GOT3 (cell line): ENCODE measurements at places on chromosomes 4 and X.

GRCh38 chr4:90159193-90159592 lies 32.0 kb downstream of the CCSER1 start:
- DNase-seq = no peak

- no peak for DNase-seq
Measured at GRCh38 chr4:78682070-78682469, 94.1 kb upstream of the BMP2K start.

- no peak for DNase-seq
Measured at GRCh38 chr4:74608151-74608949, 163.4 kb downstream of the AREG start.

GRCh38 chr4:31807036-31807435 lies 1086.9 kb downstream of the PCDH7 start:
- DNase-seq = no peak

DNA sequence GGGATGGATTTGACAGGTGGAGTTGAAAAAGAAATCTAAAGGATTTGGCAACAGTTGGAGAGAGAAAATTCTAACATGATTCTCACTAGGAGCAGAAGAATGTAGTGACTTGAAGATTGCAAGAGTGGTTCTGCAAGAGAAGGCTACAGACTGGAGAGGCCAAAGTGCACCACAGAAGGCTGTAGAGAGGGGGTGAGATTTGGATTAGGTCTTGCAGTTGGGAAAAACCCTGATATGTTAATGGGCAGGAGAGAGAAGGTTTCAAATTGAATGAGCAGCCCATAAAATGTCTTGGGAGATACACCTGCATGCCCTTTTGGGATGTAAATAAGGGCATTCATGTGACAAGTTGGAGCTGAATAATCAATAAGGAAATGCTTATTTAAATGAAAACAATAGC lies 14.7 kb upstream of the VEGFD start:
- no peak for DNase-seq

- DNase-seq = no peak
Measured at GRCh38 chrX:147917700-147918695, 6.3 kb downstream of the FMR1 start.

- DNase-seq = no peak
Measured at GRCh38 chr4:57369446-57369845, 259.3 kb upstream of the IGFBP7 start.

DNA sequence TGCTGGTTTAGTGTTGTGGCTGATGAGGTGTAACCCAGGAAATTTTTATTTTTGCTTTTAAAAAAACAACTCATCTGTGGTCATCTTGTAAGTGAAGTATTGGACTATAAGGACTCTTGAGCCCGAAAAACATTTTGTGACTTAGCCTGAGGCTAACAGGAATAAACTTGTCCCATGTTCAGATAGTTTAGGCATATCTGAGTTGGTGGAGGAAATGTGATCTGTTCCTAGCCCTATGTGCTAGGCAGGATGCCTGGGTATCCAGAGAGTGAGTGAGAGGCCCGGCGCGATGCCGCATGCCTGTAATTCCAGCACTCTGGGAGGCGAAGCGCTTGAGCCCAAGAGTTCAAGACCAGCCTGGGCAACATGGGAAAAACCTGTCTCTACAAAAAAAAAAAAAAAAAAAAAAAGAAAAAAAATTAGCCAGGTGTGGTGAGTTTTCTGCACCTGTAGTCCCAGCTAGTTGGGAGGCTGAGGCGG lies 3.7 kb downstream of the SMS start:
- DNase-seq = no peak

- DNase-seq = no peak
Measured at GRCh38 chr4:76525751-76526150, 90.7 kb downstream of the SHROOM3 start.

DNA sequence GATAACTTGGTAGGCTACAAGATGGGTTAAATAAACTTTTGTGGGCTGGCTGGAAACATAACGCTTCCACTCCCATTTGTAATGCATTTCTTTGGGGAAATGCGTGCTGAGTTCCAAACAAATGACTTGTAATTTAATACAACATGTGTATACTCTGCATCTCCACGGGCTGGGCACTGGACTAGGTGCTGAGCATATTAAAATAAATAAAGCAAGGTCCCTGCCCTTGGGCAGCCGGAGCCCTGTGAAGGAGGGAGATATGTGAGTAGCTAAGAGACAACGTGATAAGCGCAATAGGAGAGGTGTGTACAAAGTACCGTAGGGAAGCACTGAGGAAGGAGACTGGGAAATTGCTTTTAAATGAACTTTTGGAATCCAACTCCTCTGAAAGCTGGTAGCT lies 147.2 kb upstream of the RBPJ start:
- no peak for DNase-seq

- DNase-seq = no peak
Measured at GRCh38 chr4:54400188-54400587, 171.1 kb downstream of the PDGFRA start.

DNA sequence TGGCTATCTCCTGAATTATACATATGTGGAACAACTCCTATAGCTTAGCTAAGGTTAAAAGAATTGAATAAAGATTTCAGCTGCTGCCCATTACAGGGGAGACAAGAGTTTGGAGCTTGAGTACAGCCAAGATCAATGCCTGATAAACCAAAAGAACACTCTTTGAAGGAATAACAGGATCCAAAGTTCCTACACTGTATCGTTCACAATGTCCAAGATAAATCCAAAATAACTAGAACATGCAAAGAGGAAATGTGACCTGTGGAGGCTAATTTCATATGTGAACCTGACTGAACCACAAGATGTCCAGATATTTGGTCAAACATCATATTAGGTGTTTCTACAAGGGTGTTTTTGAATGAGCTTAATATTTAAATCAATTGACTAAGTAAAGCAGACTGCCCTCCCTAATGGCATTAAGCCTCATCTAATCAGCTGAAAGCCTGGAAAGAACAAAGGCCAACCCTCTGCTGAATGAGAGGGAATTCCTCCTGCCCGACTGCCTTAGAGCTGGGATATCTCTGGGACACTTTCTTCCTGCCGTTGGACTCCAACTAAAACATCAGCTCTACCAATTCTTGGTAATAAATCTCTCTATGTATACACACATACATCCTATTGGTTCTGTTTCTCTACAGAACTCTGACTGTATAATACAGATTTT lies 19.2 kb downstream of the RFC1 start:
- no peak for DNase-seq

DNA sequence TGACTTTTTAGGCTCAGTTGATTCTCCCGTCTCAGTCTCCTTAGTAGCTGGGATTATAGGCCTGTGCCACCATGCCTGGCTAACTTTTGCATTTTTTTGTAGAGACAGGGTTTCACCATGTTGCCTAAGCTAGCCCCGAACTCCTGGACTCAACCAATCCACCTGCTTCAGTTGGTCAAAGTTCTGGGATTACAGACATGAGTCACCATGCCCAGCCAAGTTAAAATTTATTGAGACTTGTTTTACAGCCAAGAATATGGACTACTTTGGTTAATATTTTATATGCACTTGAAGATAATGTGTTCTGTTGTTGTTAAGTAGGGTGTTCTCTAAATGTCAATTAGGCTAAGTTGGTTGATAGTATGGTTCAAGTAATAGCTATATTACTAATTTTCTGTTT lies 58.7 kb downstream of the CYTL1 start:
- DNase-seq = no peak

DNA sequence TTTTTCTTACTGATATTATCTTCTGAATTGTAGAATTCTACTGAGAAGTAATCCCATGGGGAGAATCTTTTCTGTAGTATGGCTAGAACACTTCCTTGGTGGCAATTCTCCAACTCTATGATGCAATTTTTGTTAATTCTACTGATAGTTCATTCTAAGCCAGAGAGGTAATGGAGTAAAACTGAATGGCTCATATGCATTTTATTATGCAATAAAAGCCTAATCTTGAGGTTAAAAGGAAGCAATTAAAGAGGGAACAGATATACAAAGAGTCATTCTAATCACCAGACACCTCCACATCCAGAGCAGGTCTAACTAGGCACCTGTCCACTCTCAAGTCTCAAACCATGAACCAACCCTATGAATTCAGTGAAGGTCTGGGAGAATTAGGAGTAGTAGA lies 9.7 kb downstream of the RAP2C start:
- DNase-seq = no peak

DNA sequence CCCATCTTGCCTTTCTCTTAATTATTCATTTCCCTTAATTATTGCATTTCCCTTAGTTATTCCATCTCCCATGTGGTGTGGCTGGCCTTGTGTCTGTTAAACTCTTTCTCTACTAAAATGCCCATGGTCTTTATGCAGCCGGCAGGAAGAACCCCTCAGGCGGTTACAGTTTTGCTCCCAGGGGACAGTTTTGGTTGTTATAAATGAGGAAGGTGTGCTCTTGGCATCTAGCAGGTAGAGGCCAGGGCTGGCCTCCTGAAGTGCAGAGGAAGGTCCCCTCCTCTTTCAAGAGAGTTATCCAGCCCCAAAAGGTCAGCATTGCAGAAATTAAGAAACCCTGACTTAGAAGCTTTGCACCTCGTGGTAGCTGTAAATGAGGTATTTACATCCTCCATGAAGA lies 18.0 kb downstream of the TBL1X start:
- DNase-seq = no peak

- DNase-seq = no peak
Measured at GRCh38 chr4:101941816-101942358, 151.4 kb downstream of the BANK1 start.
